ENCODE measurements at places on chromosomes 16 and 17.
A peak's percentile ranks its signal among the peaks of the same experiment; 100 is the strongest.

DNA sequence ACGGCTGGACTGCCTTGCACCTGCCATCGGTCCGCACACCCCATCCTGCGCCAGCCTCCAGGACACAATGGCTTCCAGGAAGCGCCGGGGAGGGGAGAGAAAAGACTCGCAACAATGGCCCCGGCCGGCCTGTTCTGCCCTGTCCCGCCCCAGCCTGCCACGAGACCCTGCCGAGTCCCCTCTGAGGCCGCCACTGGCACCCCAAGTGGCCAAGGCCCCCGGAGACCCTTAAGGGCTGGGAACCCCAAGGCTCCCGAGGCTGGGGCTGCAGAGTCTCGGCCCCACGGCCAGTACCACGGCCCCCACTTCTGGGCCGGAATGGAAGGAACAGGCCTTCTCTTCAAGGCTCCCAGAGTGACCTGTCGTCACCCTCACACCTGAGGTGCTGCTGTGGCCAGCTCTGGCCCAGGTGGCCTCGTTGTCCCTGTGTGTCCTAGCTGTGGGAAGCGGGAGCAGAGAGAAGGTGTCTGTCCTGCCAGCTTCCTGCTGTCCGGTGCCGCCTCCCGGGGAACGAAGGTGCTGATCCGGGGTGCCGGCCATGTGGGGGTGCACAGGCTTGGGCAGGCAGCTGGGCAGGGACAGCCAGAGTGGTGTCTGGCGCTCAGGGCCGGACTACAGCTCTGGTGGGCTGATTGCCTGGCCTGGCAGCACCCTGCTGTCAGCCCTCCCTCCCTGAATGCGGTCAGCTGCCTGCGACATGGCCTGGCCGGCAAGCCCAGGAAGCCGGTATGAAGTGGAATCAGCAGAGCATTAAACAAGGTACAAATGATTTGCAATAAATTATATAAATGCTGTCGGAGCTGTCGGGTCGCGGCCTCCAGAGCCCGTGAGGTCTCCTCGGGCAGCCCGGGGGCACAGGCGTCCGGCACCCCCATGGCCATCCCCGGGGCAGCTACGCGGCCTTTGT is 8.2 kb upstream of the CACNA1H start:
- DNase-seq, result no peak

DNA sequence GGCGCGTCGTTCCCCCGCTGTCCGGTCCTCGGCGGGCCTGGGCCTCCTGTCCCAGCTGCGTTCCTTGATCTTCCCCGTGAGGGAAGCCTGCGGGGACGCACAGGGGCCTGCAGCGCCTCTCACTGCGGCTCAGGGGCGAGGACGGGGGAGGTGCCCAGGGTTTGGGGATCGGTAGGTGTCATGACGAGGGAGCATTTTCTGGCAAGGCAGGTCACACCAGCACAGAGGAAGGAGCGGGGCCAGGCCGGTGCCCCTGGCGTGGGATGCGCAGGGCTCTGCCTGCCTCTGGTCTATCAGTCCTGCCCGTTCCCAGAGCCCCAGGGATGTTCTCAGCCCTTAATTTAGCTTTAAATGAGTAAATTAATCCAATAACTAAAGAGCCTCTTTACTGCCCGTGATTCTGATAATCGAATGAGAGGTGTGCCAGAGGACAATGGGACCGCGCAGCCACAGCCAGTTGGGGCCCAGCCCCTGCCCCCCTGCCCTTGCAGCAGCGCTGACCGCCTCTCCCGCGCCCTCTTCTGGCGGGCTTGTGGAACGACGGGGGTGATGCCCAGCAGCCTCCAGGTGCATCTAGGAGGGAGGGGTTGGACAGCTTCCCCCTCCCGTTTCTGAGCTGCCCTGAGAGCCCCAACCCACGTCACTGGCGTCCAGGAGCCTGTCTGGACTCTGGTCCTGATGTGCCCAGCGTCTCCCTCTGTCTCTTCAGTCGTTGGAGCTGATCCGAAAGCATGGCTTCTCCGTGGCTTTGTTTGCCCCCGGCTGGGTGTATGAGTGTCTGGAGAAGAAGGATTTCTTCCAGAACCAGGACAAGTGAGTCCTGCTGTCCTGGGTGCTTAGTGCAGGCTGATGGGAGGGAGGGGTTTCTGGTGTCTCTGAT is 7.9 kb downstream of the ENGASE start:
- peak; percentile 23 for DNase-seq

DNA sequence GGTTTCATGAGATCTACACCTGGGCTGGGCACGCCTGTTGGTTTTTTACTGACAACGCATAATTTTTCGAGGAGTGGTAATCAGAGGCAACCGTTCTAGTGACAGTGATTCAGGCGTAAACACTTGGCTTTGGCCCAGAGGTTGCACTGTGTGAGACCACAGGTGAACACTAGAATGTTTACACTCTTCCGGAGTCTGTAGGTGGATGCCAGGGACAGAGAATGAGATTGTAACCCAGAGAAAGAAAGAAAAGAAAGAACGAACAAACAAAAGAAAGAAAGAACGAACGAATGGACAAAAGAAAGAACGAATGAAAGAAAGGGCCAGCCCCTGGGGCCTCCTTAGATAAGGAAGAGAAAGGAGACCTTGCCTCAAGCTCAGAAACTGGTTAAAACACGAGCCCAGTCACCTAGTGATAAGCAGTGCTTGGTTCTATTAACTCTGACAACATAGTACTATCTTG is 113.2 kb downstream of the PRKCB start:
- DNase-seq, result peak; percentile 67

DNA sequence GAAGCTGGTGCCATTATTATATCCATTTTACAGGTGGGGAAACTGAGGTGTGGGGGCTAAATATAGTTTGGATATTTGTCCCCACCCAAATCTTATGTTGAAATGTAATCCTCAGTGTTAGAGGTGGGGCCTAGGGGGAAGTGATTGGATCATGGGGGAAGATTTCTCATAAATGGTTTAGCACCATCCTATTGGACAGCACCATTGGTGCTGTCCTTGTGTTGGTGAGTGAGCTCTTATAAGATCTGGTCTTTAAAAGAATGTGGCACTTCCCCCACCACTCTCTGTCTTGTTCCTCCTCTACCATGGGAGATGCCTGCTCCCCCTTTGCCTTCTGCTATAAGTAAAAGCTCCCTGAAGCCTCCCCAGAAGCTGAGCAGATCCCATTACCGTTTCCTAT is 119.8 kb upstream of the SEC14L1 start:
- DNase-seq, result no peak

- DNase-seq, result no peak
These were observed 17.4 kb downstream of the IRF8 start for GRCh38 chr16:85916141-85916890.

Measured in activated effector memory CD4-positive, alpha-beta T cell treated with Interleukin-2 at 50 U/mL for 16 hours (primary cell).